AG09319 (cell line): ENCODE measurements at places on chromosomes 6 and 20.
A peak's percentile ranks its signal among the peaks of the same experiment; 100 is the strongest.

GRCh38 chr6:20236344-20236743 is 24.1 kb upstream of the MBOAT1 start:
- DNase-seq = no peak

GRCh38 chr20:57205606-57206219 is 60.7 kb downstream of the BMP7 start:
- peak; percentile 24 for DNase-seq

DNA sequence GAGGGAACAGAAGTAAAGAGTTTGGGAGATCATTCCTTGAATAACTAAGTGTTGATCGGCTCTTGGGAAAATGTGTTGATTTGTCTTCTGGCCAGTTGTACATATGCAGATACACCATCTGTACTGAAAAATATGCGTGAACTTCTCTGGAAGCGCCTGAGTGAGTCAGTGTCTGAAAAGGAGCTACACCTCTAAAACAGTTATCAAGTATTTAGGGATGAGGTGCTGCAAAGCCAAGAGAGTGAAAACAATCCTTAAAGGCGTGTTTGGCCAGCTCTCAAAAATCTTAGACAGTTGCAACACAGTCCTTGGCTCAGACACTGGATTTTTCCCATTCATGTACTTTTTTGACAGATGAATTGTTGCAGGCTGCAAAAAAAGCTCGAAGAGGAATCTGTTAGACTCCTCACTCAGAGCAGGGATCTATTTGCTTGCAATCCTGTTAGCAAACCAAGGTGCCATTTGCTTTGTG is 61.3 kb downstream of the BMP6 start:
- peak; percentile 39 for DNase-seq

DNA sequence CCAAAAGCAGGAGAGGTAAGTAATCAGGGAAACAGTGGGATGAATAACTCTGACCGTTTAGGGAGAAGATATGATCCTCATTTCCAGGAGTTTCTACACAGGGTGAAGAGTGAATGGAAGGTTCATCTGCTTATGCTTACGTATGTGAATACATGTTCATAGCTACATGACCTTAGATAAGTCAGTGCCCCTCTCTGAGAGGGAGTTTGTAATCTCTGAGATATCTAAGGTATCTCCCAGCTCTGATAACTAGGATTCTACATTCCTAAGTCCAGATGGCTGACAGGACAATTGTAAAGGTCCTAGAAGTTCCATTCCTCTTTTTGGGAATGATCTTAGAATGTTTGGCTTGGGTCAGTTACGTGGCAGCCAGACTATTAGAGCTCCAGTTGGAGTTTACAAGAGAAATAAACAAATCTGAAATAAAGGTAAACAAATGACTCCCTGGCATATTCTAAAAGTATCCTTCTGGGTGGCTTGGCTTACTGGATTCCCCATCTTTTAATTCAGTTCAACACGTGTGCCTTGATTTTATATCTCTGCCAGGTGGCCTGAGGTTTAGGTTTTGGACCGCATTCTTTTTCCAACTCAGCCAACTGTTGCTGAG is 15.8 kb downstream of the PROCR start:
- DNase-seq = no peak

GRCh38 chr6:25042036-25042521 is 106.3 kb upstream of the RIPOR2 start:
- no peak for DNase-seq

DNA sequence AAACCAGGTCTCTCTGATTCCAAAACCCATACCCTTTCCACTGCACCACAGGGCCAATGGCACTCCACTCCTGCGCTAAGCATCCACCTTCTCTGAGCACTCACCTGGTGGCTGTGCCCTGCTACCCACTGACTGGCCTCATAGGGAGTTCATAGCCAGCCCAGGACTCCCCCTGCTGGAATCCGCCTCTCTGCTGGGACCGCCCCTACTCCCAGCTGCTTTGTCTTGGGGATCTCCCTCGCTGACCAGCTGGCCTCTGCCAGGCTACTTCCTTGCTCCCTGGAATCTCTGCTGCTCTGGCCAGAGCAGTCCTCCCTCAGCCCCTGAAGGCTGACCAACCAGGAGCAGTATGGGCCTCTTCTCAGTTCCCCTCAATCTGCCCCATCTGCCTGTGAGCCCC is 129.7 kb downstream of the FAXC start:
- no peak for DNase-seq

DNA sequence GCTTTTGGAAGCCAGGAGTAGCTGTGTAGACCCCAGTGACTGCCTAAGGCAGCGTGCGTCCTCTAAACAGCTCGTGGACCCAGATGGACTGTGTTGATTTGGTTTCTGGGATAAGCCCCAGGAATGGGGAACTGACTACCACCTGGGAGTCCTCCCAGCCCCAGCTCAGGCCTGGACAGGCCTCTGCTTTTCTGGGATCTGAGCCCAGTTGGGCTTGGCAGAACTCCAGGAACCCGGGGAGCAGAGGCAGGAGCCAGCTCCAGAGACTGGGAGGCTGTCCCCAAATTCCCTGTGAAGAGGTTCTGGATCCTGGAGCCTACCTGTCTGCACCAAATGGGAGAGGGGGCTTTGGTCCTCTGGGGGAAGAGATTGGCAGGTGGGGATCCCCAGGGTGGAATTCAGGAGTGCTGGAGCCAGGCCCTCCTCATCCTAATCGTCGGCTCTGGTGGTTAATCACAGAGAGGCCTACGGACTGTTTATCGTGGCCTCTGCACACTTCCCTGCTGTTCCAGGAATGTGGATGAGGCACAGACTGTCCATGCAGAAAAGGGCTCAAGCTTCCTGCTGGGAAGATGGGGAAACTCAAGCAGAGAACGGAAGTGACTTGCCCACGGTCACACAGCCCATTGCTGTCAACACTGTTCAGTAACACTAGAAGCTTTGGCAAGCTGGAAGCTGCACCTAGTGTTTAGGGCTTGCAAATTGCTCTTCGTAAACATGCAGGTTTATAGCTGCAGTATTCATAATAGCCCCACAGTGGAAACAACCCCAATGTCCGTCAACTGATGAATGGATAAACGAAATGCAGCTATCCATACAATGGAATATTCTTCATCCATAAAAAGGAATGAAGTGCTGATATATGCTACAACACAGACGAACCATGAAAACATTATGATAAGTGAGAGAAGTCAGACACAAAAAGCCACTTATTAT is 100.6 kb downstream of the KCNB1 start:
- DNase-seq = no peak
